ENCODE measurements at places on chromosomes 4 and X.

- no peak overlapping the region for H3K27ac ChIP-seq
- no peaks in the 10 kb centered on the region for H3K4me1 ChIP-seq
- H3K4me3 ChIP-seq, result no peak overlapping the region
- H3K36me3 ChIP-seq, result no peaks in the 10 kb centered on the region
- no peak for DNase-seq
- H3K27me3 ChIP-seq, result no peaks in the 10 kb centered on the region
Observed at GRCh38 chrX:97416461-97416860, 532.8 kb downstream of the RPA4 start.

DNA sequence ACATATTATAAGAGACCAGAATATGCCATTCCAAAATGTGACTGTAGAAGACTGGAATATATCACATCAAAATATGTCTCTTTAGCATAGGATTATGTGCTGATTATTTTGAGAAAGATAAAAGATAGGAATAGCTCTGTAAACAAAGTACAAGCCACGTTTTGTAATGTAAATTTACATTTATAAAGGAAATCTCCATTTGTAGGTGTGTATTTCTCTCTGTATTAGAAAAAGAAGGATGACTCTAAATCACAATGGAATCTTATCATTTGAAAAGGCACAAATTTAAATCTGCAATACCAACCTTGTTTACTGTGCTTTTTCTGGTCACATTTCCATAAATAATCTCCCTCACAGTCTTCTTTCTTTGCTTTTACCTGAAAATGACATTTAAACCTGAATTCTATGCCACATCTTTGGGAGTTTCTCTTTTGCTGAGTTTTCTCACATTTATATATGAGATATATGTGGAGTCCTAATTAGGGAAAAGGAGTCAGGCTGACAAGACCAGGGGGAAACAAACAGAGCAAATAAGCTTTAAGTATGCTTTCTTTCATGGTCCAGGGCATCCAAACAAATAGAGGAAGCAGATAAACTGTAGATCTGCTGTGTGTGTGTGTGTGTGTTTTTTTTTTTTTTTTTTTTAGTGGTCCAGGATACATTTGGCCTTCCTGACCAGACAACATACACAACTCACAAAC, 244.0 kb downstream of the CPXCR1 start:
- no peaks in the 10 kb centered on the region for H3K36me3 ChIP-seq
- H3K4me3 ChIP-seq, result no peak overlapping the region
- no peak overlapping the region for H3K27ac ChIP-seq
- no peaks in the 10 kb centered on the region for H3K4me1 ChIP-seq
- no peak for DNase-seq
- no peaks in the 10 kb centered on the region for H3K27me3 ChIP-seq

- H3K36me3 ChIP-seq, result no peaks in the 10 kb centered on the region
- no peak for DNase-seq
- H3K27ac ChIP-seq, result no peak overlapping the region
- H3K4me3 ChIP-seq, result no peak overlapping the region
Observed at GRCh38 chr4:87530868-87531267, 1.7 kb upstream of the SPARCL1 start.

- H3K27me3 ChIP-seq, result peaks cover 36% of the 10 kb centered on the region
- H3K36me3 ChIP-seq, result no peaks in the 10 kb centered on the region
- H3K27ac ChIP-seq, result no peak within 1 kb of the TSS
- DNase-seq, result no peak
- no peaks in the 10 kb centered on the region for H3K4me1 ChIP-seq
Observed at GRCh38 chr4:171812665-171813525, at the start of gene GALNTL6. Gene GALNTL6, plus strand, starts transcription at chr4:171813404.
